ENCODE measurements at places on chromosomes 3 and 15. TPM values are rescaled to one million over a fixed set of nuclear protein-coding genes. Genes with fewer than 3 reads are reported as not detected.

SUSD5 gene
- polyA plus RNA-seq = 0.62 TPM

FAM81A gene
- polyA plus RNA-seq = 9.7 TPM

SNX22 gene
- 1.1 TPM for polyA plus RNA-seq

VEPH1 gene
- 0.32 TPM for polyA plus RNA-seq

CCDC50 gene
- polyA plus RNA-seq = 18.0 TPM

BCL2A1 gene
- not detected for polyA plus RNA-seq

THOC7 gene
- polyA plus RNA-seq = 361 TPM

Data from Purkinje cell (primary cell).